OCI-M1 (cell line): ENCODE measurements at places on chromosomes 3 and 15.

DNA sequence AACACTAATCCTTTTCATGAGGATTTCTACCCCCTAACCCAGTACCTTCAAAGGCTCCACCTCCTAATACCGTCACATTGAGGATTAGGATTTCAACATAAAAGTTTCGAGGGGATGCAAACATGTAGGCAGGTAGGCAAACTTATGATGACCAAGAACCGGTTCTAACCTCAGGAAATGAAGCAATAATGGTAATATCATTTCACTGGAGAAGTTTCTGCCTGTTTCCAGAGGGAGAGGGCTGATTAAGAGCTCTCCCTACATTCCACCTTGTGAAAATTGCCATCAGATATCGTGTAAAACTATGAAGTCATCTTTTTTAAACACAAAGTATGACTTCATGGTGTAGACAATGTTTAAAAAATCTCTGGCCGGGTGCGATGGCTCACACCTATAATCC lies 31.6 kb downstream of the NKIRAS1 start:
- no peak for DNase-seq

GRCh38 chr15:39430389-39430788 lies 150.5 kb upstream of the THBS1 start:
- DNase-seq: no peak

GRCh38 chr3:70726961-70727360 lies 414.5 kb upstream of the MDFIC2 start:
- DNase-seq: no peak

GRCh38 chr3:156867174-156867573 lies 41.0 kb downstream of the LEKR1 start:
- DNase-seq: no peak

- DNase-seq: no peak
Measured at GRCh38 chr3:43093006-43093405, 12.9 kb downstream of the POMGNT2 start.

- DNase-seq: peak; percentile 54
Measured at GRCh38 chr15:75073197-75073596, 49.8 kb downstream of the PPCDC start.

GRCh38 chr15:84798436-84798946 lies 18.7 kb upstream of the ALPK3 start:
- no peak for DNase-seq

DNA sequence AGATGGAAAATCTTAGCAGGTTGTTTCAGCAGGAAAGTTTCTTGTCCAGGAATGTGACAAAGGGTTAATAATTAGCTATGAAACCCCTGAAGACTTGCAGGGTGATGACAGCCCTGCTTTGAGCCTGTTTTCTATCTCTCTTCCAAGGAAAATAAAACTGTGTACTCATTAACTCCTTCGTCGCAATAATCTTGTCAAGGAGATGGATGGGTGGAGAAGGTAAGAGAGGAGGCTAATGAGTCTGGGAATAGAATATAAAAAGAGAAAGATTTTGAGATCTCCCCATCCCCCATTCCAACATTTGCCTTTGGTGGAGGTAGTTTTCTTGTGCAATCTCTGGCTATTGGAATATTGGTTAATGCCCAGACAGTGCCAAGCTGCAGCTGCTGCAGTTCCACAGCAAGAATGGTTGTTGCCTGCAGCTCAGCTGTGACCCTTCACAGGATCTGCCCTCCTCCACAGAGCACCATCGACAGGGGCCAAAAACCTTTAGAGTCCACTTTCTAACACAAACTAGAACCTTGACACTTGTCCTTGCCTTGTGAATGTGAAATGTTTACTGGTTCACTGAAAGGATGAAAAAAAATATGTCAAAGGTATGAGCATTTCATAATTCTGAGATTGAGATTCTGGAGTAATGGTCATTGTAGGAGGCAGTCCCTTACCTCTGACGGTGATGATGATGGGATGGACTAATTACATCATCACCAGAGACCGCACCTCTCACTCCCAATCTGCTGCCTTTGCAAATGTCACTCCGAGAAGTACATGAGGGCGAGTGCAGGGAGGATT lies 4.2 kb upstream of the LRIG1 start:
- no peak for DNase-seq

- peak; percentile 28 for DNase-seq
Measured at GRCh38 chr15:82040390-82040789, 5.4 kb downstream of the MEX3B start.

DNA sequence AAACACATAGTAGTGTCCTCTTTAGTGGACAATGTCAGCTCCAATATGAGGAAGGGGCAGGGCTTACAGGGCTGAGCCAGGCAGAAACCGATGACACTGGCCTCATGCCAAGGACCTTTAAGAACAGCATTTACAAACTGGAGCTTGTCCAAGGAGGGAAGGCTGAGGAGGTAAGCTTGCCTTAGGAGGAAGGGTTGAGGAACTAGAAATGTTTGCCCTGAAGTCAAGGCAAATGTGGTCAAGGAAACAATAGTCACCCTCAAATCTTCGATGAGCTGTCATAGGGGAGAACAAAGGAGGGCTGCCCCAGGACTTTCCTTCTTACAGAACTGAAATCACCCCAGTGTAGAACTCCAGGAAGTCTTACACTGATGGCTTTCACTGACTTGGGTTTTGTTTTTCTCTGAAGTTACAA lies 136.4 kb downstream of the LIPC start:
- DNase-seq: peak; percentile 93

GRCh38 chr3:46711305-46711704 lies 6.4 kb downstream of the PRSS50 start:
- DNase-seq: no peak

DNA sequence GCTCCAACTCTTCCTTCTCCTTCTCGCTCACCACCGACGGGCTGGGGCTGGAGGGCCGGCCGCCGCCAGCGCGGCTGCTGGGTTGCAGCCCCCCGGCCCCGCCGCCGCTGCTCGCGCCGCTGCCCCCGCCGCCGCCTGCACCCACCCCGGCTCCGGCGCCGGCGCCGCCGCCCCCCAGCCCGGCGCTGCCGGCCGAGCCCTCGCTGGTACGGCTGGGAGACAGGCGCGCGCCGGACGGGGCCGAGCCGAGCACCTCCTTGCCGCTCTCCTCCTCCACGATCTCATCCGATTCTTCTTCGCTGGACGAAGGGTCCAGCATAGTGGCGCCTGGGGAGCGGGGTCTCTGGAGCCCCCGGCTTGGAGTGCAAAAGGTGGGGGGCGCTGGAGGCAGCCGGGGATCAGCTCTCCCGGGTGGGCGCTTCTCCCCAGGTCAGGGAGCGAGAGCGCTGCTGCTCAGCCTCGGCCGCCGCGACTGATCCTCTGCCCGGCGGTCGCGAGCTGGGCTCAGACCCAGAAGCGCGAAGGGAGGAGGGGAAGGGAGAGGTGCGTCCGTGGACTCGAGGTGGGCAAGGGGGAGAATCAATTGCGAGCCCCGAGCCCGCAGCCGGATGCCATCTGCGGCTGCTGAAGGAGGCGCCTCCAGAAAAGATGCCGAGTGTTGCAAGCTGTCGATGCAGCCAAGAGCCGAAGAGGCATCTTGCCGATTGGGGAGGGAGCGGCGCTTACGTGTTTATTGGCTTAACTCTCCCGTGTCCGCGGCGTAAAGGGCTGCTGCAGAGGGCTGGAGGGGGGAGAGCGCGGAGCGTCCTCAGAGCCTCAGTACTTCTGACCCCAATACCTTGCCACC lies at the start of gene CADPS:
Gene CADPS, minus strand, starts transcription at position 706 of the 847 bp plus-strand sequence. Its CDS starts 387 bp downstream, at position 319.
- DNase-seq: no peak

- peak; percentile 51 for DNase-seq
Measured at GRCh38 chr15:57114070-57114469, 195.6 kb downstream of the TCF12 start.

GRCh38 chr3:16378415-16378814 lies 113.4 kb downstream of the OXNAD1 start:
- DNase-seq: no peak

DNA sequence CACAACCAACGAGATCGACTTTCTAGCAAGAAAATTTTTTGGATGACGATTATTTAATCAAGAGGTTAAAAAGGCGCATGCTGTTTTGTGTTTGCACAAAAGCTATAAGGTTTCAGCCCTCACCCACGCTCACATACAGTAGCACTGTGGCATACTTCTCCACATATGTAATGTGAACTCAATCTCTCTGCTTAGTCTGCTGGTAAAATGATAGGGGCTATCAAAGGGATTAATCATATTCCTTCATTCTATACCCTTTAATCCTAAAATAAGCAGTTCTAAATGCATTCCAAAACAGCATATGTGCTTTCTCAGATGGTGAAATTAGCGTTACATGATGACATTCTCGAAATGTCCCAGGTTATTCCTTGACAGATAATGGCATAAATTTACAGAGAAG lies 196.9 kb upstream of the PRICKLE2 start:
- no peak for DNase-seq

- no peak for DNase-seq
Measured at GRCh38 chr15:100341239-100341749, 481 bp downstream of the ADAMTS17 start.

GRCh38 chr3:14676881-14677280 lies 1.9 kb downstream of the C3orf20 start:
- DNase-seq: no peak

GRCh38 chr15:47496343-47497185 lies 220.7 kb upstream of the SEMA6D start:
- no peak for DNase-seq

- DNase-seq: no peak
Measured at GRCh38 chr3:170049146-170050000, 11.6 kb downstream of the GPR160 start.

DNA sequence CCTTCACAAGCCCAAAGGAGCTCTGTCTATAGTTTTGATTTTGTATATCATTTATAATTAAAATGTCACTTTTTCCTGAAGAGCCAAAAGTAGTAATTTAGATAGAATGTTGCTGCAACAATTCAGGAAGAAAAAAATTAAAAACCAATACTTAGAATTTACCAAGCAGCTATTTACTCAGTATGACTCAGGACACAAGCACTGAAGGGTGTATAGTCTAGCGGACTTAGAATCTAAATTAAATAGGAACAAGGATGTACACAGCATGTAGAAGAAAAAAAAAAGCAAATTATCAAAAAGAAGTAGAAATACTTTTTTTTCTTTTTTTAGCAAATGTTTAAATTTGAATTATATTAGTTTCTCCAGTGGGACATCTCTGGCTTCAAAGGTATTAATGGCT lies 31.6 kb downstream of the PGBD4 start:
- DNase-seq: no peak

- no peak for DNase-seq
Measured at GRCh38 chr3:78540485-78540884, 1227.3 kb downstream of the ROBO1 start.

- no peak for DNase-seq
Measured at GRCh38 chr3:57604971-57605370, 7.8 kb upstream of the ARF4 start.

DNA sequence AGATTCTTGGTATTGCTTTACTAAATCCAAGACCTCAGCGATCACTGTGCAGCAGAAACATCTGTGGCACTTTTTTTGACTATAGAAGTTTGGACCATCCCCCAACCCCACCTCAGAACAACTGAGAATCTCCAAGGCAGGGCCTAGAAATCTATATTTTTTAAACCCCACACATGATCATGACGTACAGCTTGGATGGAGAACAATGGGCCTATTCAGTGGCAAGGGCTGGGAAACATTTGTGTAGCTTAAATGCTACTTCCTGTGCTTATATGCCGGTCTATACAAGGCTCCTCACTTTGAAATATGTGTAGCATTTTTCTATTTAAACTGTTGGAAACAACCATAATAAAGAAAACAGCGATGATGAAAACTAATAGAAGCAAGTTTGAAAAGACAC lies 55.1 kb upstream of the SPRED1 start:
- DNase-seq: no peak

DNA sequence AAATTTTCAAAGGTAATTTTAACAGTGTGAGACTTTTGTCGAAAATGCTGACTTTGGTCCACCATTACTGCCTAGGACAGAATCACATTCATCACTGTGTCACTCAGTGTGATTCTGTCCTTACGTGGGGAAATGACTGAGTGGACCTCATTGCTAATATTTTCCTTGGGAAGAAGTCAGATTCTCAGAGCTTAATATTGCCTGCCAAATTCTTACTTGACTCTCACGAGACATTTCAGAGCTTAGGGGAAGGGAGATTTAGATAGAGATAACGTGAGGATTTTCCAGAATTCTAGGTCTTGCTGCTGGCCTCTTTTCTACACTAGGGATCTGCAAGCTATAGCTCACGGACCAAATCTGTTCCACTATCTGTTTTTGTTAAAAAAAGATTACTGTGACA lies 270.4 kb downstream of the SUCLG2 start:
- DNase-seq: no peak

DNA sequence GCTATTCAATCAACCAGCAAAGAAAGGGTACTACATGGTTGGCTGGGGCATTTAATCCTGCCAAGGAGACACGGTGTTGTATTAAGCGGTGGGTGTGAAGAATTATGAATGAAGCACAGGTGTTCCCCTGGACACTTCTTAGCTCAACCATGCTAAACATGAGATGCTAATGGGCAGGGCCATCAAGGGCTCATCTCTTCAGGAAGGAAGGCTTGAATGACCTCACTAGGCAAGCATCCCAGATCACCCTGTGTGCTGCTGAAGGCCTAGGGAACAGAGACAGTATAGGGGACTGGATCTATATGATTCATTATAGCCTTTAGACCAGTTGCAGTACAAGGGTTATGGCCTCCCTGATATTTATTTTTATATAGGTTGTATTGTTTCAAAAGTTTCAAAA lies 221.3 kb upstream of the SLCO3A1 start:
- DNase-seq: no peak

- DNase-seq: no peak
Measured at GRCh38 chr3:50623840-50624474, 7.0 kb downstream of the MAPKAPK3 start.

DNA sequence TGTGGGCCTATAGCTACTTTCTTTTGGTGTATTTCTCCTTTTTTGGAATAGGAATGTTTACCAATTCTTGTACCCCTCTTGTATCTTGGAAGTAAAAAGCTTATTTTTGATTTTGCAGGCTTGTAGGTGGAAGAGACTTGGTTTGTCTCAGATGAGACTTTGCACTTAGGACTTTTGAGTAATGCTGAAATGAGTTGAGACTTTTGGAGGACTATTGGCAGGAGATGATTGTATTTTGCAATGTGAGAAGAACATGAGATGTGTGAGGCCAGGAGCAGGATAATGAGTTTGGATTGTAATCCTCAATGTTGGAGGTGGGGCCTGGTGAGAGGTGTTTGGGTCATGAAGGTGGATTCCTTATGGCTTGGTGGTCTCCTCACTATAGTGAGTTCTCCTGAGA lies 106.3 kb downstream of the KBTBD8 start:
- DNase-seq: no peak

DNA sequence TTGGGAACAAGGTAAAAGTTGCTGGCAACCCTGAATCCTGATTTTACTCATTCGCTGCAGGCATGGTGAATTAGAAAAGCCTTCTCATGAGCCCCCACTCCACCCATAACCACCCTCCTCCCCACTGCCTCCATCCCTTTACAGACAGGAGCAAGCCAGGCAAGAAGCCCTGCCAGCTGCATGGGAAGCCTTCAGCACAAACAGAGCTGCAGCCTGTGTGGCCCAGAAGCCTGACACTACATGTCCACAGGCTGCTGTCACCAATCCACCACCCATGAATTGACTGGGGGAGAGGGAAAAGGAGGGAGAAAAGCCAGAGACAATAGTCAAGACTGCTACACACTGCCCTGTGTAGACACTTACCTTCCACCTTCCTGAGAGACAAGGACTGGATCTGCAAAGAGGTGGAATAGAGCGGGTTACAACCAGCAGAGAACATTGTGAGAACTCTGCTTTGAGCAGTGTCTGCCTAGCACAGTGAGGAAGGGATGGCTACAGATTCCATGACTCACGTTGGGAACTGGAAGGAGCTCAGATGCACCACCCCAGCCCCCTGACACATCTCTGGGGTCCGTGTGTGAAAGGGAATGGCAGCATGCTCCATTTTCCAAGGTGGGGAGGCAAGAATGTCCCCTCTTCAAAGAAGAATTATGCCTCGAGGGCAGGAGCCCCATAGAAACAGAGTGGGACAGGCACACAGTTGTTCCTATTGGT lies 33.9 kb downstream of the DZIP1L start:
- no peak for DNase-seq
